GM10248 (cell line): ENCODE measurements at places on chromosomes 3 and 15.

- no peak for DNase-seq
Measured at GRCh38 chr3:82508-82907, 114.1 kb upstream of the CHL1 start.

- no peak for DNase-seq
Measured at GRCh38 chr3:124438813-124439212, 291.4 kb upstream of the UMPS start.

DNA sequence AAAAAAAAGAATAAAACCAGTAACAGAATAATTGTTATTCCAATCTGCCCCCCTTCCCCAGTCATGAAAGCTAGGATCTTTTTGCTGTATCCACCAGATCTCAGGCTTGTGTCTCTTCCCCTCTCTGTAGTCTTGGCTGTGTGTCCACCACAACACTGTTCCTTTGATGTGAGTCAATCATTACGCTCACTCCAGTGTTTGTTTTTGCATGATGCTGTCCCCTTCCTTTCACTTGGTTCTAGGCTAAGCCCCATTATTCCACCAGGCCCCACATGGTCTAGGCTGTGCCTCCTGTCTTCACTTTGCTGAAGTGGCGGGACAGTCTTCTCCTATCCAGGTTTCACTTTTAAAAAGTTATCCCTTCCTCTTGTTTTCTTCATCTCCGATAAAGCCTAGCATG is 13.6 kb downstream of the ACKR2 start:
- DNase-seq = no peak

DNA sequence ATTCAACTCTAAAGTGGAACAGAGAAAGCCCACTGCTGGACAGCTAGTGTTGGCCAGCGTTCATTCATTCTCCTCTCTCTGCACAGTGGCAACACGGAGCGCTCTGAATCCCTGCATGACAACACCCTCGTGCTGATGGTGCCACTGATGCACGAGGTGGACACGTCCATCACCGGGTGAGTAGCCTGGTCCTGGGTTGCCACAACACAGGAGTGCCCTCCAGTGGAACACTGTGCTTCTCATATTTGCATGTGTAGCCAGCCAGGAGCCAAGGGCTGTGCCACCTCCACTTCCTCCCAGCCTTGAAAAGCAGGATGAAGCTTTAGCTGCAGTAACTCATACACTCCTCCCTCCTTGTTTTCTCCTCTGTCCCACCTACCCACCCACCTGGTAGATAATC is 120.0 kb upstream of the CTDSPL start:
- DNase-seq = no peak

- no peak for DNase-seq
Measured at GRCh38 chr3:100057716-100058575, 56.4 kb downstream of the FILIP1L start.

DNA sequence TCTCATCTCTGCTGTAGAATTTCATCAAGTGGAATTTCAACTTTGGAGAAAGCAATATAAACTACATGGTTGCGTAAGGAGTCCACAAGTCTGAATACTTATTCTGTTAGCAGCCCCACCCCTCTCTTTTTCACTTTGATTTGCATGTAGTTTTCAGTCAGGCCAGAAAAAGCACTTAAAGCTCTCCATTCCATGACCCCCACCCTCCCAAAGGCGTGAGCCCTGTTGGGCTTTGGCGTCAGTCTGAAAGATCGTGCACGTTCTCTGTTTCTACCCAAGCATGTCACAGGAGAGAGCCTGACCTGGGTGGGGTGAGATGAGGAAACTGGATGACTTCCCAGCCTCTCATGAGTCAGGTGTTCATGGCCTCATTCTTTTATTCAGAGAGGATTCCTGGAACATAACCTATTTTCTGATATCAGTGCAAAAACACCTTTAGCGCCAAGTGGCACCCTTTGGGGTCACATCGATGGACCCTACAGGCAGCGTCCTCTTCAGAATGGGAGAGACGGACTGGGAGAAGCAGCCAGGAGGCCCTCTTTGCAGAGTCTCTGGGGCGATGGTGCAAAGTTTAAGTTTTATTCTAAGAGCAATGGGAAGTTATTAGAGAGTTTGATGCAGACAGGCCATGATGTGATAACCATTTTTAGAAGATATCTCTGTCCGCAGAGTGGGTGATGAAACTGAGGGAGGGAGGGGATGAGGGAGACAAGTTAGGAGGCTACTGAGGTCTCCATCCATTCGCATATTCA is 55.8 kb downstream of the LSM3 start:
- DNase-seq = no peak

DNA sequence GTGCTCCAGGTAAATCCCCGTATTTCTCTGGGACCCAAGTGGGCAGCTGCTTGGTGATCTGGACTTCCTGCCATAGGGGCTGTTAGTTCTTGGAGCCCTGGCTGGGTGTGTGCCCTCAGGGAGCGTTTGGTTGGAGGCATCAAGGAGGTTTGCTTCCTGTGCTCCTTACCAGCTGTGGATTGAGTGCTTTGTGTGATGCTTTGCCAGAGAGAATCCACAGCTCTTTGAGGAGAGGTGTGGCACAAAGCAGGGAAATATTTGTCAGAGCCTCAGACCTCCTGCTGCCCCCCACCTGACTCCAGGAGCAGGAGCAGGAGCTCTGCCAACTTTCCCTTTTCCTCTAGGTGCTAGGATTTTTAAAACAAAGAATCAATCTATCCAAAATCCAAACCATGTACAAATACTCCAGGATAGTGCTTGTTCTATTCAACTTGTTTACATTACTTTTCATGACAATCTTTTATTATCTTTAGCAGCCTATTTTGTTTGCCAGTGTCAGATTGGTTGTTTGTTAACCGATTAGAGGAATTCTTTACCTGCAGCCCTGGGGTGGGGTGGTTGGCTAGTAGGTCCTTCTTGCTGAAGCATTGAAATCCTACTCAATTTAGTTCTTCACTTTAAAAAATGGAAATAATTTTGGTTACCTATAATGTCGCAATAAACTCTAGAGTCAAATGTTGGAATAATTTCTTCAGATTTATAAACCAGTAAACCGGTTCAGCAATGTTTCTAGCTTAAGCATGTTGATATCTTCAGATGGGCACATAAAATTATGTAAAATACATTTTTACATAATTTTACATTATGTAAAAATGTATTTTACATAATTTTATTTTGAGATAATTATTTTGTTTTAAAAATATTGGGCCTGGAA is 2.5 kb downstream of the CTDSPL start:
- no peak for DNase-seq

DNA sequence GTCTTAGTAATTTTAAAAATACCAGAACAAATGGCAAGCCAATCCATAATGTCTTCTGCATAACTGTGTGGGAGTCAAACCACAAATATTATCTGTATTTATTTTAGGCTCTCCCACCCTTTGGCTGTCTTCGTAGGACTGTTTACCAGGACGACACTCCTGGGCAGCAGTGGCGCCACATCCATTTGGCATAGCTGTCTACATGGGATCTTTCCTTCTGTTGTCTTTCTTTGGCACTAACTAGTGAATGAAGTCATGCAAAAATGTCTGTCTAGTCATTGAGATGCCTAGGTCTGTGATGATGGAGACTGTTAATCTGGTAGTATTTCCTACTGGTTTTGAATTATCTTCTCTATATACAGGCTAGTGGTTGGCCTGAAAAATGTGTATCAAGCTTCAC is 54.0 kb upstream of the CHMP2B start:
- DNase-seq = no peak
